Caki2 (cell line): ENCODE measurements at places on chromosomes 7 and 10. TPM values are rescaled to one million over a fixed set of nuclear protein-coding genes. Genes with fewer than 3 reads are reported as not detected.

Gene AKR1C3
- total RNA-seq = 3,253 and 3,825 TPM in 2 replicates

Gene POLR2J2
- total RNA-seq = not detected in 2 replicates

GRCh38 chr7:106415433-106415832 is 130.7 kb upstream of the NAMPT start:
- DNase-seq = no peak

Gene TMEM196
- total RNA-seq = not detected in 2 replicates

DNA sequence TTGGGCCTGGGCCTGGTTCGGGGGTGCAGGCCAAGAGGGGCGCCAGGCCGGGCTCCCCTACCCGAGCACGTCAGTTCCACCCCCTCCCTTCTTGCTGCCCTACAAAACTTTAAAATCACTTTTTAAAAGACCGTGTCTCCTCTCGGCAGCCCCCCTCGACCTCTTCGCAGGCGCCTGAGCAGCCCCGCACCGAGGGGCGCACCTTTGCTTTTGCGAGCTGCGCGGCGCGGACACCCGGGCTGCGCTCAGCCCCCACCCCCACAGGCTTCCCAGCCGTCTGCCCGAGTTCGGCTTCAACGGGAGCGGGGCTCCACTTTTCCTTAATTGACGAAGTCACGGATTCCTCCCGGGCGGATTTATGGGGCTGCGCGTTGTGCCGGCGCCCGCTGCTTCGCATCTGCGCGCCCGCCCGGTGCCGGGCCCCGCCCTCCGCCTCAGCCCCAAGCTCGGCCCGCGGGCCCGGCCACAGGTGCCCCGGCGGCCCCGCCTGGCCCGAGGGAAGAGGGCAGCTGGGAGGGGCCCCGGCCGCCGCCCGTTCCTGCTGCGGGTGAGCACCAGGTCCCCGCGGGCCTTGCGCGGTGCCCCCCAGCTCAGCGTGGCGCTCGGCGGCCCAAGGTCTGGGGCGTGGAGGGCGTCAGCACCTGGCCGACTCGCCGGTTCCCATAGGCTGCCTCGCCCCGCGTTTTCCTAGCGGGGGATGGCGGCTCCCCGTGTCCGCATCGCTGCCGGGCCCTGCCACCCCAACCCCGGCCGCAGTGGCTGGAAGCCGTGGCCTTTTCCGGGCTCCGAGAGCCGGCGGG is 10.8 kb upstream of the MNX1 start:
- DNase-seq = no peak

Gene DRGX
- not detected in 2 replicates for total RNA-seq

DNA sequence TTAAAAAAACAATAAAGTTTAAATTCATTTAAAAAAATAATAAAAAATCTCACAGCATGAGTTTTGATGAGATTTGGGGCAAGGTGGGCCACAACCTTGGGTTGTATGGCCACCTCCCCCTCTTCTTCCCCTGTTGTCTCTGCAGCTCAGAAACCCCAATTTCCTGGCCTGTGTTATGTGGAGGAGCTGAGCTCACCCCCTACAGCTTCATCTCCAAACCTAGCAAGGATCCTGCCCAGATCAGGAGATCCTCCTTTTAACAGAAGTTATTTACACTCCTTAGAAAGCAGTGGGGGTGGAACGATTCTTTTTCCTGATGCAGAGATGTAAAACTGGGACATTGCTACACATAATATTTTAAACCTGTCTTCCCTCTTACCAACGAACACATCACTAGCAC is 6.9 kb upstream of the SH2D4B start:
- DNase-seq = no peak

DNA sequence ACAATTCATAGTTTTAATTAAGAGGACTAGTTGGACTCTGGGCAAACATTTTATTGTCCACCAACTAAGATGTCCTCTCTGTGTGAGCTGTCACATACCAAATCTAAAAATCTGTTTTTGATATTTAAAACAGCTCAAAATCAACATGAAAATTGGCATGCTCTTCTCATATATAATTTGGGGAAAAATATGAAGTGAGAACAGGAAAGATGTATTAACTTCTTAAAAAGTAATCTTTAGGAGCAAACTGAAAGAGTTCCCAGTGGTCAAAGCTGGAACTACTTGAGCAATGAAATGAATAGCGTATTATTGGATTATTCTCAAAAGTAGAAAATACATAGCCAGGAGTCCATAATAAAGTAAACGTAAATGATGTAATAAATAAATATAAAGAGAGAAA is 147.2 kb downstream of the DYNC1I1 start:
- no peak for DNase-seq

GRCh38 chr10:8393531-8393930 is 339.0 kb downstream of the GATA3 start:
- DNase-seq = no peak

Gene AKR1C2
- 1,417 and 1,499 TPM in 2 replicates for total RNA-seq

- no peak for DNase-seq
Measured at GRCh38 chr10:51031950-51032349, 42.3 kb upstream of the PRKG1 start.

Gene MOGAT3
- not detected in 2 replicates for total RNA-seq

- DNase-seq = peak; percentile 62
Measured at GRCh38 chr7:55020466-55020871, 1.7 kb downstream of the EGFR start.

Gene SFRP5
- total RNA-seq = not detected in 2 replicates

DNA sequence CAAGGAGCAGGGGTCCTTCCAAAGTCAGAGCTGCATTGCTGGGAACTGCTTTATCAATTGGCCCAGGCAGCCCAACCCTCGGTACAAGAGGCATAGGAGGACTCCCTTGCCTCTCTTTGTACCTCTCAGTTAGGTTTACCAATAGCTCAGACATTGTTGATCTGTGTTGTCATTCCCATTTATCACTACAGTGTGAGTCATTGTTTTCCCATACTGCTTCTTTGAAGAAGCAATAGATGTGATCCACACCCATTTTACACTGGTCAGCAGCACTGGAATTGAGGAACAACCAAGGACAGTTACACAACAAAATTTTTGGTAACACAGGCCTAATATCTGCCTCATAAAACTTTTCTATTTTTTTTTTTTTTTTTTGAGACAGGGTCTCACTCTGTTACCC is 307.2 kb downstream of the SNX13 start:
- peak; percentile 67 for DNase-seq

Gene JAKMIP3
- 0.54 and 1.9 TPM in 2 replicates for total RNA-seq

Gene CPVL
- not detected in 2 replicates for total RNA-seq

DNA sequence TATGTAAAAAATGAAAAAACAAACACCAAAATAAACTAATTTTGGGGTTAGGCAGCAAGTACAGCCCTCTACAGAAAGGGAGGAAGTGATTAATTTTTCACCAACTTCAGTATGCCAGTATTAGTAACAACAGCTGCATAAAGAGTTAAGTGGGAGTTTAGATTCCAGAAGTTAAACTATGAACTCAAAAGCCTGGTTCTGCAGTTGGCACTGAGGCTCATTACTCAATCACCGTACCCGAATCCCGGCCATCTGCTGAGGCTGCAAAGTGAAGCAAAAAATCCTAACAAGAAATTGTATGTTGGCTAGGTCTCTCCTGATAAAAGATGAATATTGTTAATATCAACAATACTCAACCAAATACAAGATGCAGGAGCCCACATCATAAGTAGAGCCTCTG is 4.0 kb downstream of the NUDT5 start:
- no peak for DNase-seq

- no peak for DNase-seq
Measured at GRCh38 chr10:44851881-44852280, 59.3 kb upstream of the TMEM72 start.

GRCh38 chr7:77657427-77658224 is 38.6 kb upstream of the RSBN1L start:
- peak; percentile 33 for DNase-seq

Gene PLEKHS1
- not detected in 2 replicates for total RNA-seq

GRCh38 chr7:157951300-157952049 is 614.7 kb downstream of the DNAJB6 start:
- no peak for DNase-seq

- DNase-seq = no peak
Measured at GRCh38 chr7:149229526-149229925, 9.9 kb upstream of the ZNF212 start.
